ENCODE measurements at places on chromosomes 6 and 20.

DNA sequence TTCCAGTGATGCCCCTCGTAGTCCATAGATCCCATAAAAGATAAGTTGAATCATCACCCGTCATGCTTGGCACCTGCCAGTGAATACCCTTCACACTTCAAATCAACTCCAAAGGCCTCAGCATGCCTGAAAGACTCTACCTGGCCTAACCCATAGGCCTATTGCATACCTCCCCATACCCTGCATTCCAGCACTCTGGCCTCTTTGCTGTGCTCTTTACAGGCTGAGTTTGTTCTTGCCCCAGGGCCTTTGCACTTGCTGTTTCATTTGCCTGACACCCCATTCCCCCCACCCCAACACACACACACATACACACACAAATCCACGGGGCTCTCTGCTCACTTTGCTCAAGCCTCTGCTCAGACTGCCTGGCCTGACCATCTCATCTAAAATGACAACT, 3.0 kb upstream of the GFOD1 start:
- DNase-seq, result no peak

DNA sequence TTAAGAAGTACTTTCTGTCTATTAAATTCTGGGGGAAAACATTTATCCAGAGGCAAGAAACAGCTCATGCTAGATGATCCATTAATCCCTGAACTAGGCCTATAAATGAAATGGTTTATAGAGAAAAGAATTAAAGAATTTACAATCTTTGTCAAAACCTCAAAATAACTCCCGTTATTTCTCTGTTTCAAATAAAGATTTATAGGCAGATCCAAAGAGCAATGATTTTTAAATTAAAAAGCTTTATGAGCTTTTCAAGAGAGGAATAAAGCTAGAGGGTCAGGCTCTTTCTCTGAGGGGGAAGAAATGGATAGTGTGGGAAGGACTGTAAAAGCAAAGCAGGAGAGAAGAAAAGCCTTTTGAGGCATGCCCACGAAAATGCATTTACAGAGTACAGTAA, 82.5 kb upstream of the OGFRL1 start:
- no peak for DNase-seq

- no peak for DNase-seq
These were observed 24.4 kb upstream of the ARID1B start for GRCh38 chr6:156752666-156753301.

DNA sequence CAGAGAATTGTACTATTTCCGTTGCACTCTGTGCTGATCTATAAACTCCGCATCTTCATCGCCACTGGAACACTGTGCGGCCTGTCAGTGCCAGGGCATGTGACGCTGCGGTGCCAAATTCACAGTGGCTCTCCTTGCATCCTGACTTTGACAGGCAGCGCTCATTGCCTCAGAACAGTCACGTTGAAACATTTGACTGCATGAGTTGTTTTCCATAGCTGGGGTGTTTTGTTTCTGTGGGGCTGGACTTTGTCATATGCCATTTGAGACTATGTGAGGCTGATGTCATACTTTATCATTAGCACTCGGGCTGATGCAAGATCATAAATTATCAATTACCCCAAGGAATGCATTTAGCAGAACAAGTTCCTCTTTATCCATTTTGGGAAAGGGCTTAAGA, 32.7 kb downstream of the CFAP61 start:
- DNase-seq, result no peak

DNA sequence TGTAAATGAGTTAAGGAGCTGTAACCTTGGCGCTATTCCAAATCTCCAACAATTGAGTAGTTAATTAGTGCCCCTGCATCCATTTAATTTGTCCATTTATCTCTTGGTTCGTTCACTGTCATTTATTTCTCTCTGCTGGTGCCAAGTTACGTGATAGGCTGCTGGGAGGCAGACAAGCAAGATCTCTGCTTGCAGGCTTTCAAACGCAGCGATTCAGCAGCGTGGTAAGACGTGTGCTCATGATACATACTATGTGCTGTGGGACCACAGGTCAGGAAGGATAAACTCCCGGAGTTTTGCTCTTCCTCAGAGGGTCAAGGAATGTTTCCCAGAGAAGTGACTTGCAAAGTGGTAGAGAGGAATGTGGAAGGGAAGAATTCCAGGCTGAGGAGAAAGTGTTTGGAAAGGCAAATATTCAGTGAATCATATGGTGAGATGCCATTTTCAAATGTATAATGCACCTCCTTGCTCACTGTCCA, 46.4 kb downstream of the UTRN start:
- no peak for DNase-seq

DNA sequence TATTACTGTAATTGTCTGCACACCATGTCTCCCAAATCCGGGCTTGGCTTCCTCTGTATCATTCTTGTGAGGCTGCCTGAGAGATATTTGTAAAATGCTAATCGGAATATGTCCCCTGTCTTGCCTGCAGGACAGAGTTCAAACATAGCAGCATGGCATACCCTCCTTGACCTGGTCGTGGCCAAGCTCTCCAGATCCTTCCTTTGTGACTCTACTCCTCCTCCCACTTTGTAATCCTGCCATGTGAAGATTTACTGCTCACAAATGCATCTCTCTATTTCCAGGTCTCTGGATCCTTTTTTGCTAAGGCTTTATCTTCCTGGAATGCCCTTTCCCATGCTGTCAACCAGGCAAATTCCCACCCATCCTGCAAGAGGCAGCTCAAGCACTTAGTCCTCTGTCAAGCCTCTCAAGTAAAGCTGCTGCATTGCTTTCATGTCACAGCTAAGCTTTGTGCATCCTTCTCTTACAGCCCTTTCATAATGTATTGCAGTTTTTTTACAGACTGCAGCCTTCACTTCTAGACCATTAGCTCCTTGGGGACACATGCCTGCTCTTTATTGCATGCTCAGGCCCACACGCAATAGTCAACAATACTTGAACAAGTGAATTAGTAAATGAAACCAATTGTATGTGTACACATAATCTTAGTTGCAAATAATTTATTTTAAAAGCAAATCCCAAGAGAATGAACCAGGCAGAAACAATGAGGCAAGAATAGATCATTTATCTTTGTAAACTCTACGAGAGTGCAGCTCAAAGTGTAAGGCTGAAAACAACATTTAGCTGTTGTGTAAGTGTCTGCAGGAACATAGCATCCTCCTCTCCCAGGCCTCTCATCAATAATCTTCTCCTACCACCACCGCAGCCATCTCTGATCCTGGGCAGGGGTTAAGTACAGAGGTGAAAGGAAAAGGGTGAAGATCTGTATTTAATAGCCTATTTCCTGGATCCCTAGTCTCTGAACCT, 45.8 kb downstream of the HIVEP2 start:
- no peak for DNase-seq
